ENCODE measurements at places on chromosomes 5 and 9.
A peak's percentile ranks its signal among the peaks of the same experiment; 100 is the strongest.

GRCh38 chr5:175060257-175060656, 335.9 kb downstream of the MSX2 start:
- DNase-seq = peak; percentile 40

GRCh38 chr5:154446195-154447088, 645 bp downstream of the SAP30L start:
- DNase-seq = peak; percentile 80

DNA sequence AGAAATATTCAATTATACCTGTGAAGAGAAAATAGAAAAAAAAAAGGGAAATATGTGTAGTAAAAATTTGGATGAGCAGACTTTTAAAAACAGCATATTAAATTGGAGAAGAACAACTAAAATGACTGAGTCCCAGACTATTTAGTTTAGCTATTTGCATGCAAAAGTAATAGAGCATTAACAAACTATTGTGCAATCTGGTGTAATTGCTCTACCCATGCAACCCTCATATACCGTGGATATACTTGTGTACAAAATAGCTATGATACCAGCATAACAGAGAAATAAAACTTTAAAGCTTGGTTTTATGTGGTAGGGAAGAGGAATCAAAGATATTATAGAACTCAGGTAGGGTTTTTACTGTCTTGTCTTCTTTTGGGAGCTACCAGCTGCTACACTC, 78.7 kb upstream of the PRDM9 start:
- DNase-seq = no peak

DNA sequence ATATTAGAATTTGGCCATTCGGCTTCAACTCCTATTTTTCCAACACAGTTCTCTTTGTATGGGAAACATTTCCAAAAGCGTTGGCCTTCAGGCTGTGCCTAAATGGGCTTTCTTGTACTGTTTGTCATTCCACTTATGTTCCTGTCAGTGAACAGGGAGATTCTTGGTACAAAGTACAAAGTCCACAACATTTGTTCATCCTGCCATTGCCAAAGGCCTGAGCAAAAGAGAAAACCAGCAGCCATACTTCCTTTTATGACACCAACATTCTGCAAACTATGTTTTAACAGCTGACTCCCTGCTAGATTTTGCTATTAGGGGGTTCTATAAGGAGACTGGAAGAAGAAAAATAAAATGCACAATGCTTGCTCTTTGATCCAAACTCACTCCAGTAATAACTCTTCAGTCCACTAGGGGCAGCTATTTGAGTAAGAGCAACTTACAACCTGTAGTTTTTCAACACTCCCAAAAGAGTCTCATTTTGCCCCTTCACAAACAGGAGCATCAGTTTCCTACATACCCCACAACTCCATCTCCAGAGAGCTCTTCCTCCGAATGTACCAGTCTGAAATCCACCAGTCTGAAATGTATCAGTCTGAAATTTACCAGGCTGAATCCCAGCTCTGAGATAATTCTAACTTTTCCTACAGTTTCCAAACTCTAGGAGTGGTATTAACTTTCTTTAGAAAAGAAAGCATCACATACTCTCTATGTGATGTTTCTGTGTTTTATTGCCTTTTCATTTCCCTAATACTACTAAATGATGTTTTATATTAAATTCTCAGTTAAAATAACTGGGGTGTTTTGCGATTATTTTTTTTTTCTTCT, 693.8 kb downstream of the DNAH5 start:
- DNase-seq = peak; percentile 7

- no peak for DNase-seq
Observed at GRCh38 chr5:55440188-55440646, 94.5 kb downstream of the PLPP1 start.

DNA sequence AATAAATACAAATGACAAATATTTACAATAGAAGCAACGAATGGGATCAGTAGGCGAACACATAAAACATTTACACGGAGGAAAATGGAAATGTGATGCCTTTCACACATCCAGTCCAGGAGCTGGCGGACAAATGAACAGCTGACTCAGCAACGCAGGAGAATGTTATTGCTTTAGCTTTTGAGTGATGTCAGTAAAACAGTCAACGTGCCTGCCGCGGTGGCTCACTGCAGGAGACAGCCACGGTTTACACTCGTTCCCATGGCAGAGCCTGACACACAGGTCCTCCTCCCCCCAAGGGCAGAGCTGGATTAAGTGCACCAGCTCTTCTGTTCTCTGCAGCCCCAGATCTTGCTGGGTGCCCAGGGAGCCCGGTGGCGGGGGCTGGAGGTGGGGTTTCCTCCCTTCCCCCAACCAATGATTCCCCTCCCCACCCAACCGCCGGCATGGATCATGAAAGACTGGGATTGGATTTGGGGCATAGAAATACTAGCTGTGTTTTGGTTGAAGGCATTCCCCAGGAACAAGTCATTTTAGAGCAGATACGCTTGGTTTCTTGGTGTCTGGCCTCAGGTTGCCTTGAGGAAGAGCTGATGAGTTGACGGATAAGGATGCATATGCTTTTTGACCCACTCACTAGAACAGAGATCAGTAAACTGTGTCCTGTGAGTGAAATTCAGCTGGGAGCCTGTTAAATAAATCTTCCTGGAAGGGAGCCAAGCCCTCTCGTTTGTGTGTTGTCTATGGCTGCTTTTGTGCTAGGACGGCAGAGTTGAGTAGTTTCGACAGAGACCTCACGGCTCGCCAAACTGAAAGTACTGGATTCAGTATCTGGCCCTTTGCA, 12.5 kb downstream of the STC2 start:
- DNase-seq = peak; percentile 74

- no peak for DNase-seq
Observed at GRCh38 chr5:88740604-88741185, 142.3 kb downstream of the MEF2C start.

- DNase-seq = no peak
Observed at GRCh38 chr5:80370390-80370789, 37.5 kb upstream of the ZFYVE16 start.

GRCh38 chr5:145838276-145838675, 3.1 kb upstream of the PRELID2 start:
- DNase-seq = no peak

DNA sequence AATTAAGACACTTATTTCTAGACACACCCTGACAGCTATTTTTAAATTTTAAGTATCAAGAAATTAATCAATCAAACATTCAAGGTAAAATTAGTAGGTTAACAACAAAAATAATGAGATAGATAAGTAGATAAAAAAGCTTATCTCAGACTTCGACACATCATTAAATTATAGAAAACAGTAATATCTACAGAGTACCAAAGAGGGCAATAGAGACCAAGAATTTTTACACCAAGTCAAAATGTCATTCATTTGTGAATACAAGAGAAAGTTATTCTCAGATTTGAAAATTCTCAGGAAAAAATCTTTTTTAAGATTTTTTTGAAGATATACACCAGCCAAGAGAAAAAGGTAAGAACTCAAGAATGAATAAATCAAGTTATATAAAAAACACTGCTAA, 445.6 kb downstream of the ACTL7B start:
- no peak for DNase-seq

DNA sequence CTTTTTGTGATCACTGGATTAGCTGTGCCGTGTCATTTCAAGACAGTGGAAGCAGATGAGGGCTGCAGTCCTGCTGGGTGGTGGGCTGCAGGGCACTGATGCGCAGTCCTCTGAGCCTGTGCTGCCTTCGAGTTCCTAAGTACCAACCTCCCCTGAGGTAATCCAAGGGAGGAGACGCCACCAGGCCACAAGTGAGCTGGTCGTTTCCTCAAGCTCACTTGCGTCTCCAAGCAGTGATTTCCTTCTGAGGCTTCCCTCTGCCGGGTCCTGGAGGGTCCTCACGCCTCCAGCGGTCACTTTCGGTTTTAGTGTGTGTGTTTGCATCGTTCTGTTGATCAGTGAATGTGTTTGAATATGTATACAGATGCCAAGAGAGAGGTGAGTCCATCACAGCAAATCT, 115.7 kb downstream of the TRIO start:
- no peak for DNase-seq

DNA sequence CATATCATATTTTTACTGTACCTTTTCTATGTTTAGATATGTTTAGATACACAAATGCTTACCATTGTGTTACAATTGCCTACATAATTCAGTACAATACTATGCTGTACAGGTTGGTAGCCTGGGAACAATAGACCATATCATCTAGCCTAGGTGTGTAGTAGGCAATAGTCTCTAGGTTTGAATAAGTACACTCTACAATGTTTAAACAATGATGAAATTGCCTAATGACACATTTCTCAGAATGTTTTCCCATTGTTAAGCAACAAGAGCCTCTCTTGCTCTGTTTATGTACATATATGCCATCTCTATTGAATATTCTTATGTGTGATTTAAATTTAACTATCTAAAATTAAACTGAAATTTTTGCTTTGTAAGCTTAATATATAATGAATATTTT, 209.6 kb upstream of the ST8SIA4 start:
- no peak for DNase-seq

DNA sequence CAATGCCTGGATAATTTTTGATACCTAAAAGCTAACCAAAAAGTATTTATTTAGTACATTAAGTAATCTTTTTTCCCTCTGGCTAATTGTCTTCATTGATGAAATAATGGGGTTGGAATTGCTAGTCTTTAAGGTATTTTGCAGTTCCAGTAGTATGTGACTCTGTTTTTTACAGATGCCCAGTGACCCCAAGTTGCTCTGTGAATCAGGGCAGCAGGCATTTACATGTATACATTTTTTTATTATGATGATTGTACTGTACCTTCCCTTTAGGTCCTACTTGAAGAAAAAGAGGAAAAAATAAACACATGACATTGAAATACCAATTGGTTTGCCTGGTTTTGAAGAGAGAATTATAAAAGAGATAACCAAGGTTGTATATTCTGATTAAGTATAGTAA, 385.5 kb downstream of the ADGRV1 start:
- DNase-seq = no peak

DNA sequence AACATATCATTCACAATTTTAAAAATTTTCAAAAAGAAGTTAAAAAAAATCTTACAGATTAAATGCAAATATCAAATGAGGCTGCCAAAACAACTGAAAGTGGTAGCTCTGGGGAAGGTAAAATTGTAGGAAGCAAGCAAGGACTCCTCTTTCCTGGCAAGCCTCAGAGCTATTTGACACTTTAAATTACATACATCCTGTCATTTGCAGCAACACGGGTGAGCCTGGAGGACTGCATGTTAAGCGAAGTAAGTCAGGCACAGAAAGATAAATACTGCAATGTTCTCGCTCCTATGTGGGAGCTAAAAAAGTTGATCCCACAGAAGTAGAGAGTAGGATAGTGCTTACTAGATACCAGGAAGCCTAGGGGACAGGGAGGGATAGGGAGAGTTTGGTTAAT, 58.0 kb downstream of the LPAR1 start:
- DNase-seq = no peak
